NCI-H446 treated with DMSO at 0.1 percent for 48 hours (cell line): ENCODE measurements at places on chromosomes 11 and 22.

DNA sequence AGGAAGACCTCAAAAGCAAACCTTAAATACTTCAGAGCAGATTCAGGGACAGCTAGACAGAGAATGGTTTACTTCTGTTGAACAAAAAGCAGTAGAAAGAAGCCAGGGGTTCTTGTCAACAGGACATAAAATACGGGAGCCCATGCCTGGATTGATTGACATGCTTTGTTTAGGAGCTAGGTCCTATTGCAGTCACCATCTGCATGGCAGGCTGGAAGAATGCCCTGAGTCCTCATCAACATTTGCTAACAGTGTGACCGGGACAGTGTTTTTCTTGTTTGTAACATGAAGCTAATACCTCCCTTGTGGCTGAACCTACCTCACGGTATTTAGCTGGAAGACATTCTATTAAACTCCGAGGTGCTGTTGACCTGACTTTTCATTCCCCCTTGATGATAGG lies 225.4 kb downstream of the NTM start:
- DNase-seq, result no peak

GRCh38 chr11:36617543-36618362 lies 19.7 kb upstream of the RAG2 start:
- DNase-seq, result no peak

DNA sequence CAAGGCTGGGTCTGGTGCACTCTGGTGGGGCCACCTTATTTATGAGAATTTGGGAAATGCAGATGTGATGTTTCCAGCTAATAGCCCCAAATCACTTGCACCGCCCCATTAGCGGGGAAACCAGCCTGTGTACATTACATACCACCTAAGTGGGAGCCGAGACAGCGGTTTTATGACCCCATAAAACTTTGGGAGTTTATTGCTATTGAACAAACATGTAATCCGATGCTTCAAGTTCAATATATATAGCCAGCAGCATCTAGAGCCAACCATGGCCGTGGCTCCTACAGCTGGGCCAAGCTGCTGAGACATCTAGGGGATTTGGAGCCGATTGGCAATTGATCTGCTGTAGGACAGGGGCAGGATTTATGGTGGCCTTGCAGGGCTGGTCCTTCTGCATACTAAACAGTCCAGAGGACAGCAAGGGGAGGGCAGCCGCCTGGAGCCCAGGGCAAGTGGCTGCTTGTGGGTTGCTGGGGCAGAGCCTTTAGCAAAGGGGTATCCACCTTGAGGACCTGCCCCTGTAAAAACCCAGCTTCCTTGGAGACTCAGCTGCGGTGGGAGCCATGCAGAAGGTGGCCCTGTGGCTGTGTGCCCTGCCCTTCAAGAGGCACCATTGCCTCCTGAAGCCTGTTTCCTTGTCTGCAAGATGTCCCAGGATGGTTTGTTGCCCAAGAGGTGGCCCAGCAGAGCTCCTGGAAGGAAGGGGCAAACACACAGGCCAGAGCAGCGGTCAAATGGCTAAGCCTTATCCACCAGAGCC lies 47.9 kb upstream of the CCDC188 start:
- DNase-seq, result no peak

DNA sequence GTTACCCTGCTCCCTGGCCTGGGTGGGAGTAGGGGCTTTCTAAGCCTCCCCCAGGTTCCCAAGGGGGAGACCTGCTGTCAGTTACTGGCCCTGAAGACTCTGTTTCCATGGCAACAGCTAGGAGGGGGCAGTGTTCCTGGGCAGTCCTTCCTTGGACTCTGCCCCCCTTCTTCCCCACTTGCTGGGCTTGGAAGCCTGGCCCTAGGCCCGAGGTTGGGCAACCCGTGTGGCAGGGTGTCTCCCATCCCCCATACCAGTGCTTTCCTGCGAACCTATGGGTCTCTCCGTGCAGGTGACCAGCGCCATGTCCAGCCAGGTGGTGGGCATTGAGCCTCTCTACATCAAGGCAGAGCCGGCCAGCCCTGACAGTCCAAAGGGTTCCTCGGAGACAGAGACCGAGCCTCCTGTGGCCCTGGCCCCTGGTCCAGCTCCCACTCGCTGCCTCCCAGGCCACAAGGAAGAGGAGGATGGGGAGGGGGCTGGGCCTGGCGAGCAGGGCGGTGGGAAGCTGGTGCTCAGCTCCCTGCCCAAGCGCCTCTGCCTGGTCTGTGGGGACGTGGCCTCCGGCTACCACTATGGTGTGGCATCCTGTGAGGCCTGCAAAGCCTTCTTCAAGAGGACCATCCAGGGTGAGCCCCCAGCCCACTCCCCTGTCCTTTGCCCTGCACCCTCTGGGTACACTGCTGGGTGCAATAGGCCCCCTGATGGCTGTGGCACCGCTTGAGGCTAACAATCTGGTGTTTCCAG lies 1.7 kb downstream of the ESRRA start:
- DNase-seq, result no peak

- DNase-seq, result no peak
These were observed 94.8 kb upstream of the PHOX2A start for GRCh38 chr11:72338741-72339140.

GRCh38 chr22:20868025-20868962 lies 9.5 kb downstream of the SNAP29 start:
- no peak for DNase-seq

DNA sequence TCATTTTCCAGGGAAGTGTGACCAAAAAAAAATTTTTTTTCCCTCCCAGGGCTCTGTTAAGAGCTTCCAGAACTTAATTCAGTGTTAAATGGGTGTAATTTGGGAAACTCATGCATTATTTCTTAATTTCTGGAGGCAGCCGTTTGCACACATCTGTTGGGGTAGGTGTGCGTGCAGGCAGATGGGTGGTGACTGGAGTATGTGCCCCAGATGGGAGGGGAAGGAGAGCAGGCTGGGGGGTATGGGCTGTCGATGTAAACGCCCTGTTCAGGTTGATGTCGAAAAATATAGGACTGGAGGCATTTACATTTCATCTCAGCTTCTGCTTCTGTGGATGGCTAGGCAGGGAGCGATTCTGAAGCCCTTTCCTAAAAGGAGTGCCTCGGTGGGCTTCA lies 13.7 kb upstream of the SHISAL1 start:
- no peak for DNase-seq

GRCh38 chr11:96798445-96798844 lies 408.6 kb downstream of the JRKL start:
- DNase-seq, result no peak

- no peak for DNase-seq
These were observed 388 bp upstream of the MUS81 start for GRCh38 chr11:65859812-65860277.

GRCh38 chr22:30224161-30224857 lies 22.2 kb downstream of the LIF start:
- DNase-seq, result no peak

DNA sequence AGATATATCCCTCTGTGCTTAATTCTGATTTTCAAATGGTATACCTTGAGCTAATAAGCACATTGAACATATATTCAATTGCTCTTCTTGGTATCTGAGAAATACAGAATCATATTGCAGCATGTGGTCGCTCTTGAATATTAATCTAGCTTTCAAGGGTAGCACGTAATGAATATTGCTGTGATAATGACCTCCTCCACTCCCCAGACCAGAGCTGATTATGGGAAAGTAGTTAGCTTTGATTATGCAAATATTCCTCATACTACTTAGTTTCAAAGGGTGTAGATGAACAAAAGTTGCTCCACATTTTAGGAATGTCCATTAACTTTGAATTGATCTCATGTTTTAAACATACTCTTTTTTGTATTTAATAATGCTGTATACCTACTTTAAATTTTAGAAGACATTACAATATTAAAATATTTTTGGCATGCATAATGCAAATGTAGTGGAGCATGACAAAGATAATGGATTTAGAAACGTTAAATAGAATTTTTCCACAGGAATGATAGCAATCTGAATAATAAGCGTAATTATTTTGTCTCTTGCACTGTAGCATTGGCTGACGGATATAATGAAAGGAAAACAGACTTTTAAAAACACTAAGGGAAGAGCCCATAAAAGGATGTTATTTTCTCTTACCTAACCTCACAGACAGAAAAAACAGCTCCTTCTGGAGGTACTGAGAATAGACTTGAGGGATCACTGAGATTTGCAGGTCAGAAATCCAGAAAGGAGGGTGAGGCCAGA lies 27.2 kb downstream of the KBTBD3 start:
- DNase-seq, result no peak

GRCh38 chr11:95324826-95325225 lies 93.8 kb upstream of the SESN3 start:
- DNase-seq, result no peak

GRCh38 chr11:9459667-9460321 lies 1.0 kb upstream of the ZNF143 start:
- DNase-seq, result no peak

GRCh38 chr22:28406246-28406645 lies 273.4 kb downstream of the TTC28 start:
- peak; percentile 28 for DNase-seq

DNA sequence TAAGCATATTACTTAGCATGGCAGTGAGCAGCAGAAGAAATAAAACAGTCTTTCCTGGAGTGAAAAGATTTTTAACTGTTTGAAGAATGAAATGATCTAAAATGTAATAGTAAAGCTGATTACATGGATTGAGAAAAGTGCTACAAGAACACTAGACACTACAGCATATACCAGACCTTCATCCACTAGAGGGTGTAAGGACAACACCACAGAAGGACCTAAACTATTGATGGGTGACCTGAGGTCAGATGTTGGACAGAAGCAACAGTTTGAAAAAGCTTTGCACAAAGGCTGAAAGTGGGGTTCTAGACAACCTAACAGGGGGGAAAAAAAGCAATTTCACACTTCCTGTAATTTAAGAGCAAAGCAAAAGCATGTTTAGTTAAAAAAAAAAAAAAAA lies 97.7 kb downstream of the RBFOX2 start:
- DNase-seq, result peak; percentile 25

- peak; percentile 47 for DNase-seq
These were observed 176.7 kb upstream of the NCAM1 start for GRCh38 chr11:112784323-112785073.

DNA sequence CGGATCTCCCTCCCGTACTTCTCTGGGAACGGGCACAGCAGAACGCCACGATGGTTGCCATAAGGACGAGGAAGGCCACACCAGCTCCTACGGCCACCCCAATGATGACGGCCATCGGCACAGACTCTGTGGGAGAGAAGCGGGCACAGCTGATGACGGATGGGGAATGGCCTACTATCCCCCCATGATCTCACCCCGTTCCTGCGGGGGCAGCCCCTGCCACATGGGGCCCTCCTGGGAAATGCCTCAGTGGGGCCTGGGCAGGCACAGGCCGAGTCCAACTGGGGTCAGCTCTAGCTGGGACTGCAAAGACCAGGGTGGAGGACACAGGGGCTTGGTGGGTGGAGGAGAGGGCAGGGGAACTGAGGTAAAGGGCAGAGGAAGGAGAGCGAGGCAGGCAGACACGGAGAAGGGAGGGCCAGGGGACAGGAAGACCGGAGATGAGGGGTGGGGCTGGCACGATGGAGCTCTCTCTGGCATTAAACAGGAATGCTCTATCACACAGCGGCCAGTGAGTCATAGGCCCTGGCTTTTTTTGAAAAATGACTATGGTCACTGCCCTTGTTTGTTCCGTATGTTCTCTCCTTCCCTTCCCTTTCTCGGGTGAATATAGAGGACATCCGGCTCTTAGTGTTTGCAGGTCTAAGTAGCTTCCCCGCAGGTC lies 76.0 kb downstream of the ST3GAL4 start:
- no peak for DNase-seq

- DNase-seq, result no peak
These were observed 1.3 kb downstream of the CSKMT start for GRCh38 chr11:62666259-62666926.

DNA sequence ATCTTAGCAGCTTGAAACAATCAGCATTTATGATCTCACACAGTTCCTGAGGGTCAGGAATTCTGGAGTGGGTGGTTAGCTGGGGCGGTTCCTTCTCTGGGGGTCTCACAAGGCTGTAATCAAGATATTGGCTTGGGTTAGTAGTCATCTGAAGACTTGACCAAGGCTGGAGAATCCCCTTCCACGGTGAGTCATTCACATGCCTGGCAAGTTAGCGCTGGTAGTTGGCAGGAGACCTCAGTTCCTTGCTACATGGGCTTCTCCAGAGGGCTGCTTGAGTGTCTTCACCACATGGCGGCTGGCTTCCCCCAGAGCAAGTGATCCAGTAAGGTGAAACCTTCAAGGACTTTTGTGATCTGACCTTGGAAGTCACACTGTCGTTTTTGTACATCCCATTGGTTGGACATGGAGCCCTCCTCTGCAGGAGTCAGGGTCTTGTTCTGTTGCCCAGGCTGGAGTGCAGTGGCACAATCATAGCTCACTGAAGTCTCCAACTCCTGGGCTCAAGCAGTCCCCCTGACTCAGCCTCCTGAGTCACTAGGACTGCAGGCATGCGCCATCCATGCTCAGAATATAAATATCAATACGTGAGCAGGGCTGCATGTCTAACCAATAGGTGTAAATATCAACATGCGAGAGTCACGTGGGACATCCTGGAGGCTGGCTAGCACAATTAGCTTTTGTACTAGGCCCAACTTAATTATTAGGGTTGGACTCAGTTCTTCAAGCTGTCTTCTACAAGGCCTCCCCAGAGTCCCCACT lies 7.2 kb upstream of the NIPSNAP1 start:
- DNase-seq, result peak; percentile 71

DNA sequence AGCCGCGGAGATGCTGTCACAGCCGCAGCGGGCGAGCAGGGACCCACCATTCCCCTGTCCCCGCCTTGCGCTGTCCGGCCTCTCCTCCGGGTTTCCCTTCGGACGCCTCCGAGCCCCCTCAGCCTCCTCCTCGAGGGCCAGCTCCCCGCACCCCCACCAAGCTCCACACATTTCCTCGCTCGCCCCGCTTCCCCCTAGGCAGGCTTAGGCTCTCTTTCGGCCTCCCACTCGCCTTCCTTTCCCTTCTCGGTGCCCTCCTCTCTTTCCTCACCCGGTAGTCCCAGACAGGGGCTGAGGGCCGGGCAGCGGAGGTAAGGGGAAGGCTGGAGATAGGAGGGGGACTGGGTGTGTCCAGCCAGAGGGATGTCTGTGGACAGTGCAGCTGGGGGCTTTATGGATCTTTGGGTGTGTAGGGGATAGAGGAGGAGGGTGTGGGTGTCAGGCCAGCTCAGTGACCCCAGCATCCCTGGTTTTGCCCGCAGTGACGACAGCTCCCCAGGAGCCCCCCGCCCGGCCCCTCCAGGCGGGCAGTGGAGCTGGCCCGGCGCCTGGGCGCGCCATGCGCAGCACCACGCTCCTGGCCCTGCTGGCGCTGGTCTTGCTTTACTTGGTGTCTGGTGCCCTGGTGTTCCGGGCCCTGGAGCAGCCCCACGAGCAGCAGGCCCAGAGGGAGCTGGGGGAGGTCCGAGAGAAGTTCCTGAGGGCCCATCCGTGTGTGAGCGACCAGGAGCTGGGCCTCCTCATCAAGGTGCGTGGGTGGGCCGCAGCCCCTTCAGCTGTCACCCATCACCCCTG lies 1.6 kb downstream of the KCNK4 start:
- no peak for DNase-seq

DNA sequence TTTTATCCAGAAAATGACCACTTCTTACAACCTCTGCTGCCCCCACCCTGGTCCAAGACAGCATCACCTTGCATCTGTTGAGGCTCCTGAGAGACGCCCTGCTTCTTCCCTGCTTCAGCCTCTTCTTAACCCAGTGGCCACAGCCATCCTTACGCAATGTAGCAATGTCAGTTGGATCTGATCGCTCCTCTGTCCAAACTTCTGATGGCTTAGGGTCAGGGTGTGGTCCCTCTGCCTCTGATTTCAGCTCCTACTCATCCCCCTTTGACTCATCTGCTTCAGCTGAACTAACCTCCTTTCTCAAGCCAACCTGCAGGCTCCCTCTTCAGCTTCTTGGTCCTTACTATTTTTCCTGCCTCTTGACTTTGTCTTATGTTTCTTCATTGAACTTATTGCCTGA lies 280.8 kb downstream of the KIRREL3 start:
- no peak for DNase-seq
